ENCODE measurements at places on chromosomes 6 and 20.

DNA sequence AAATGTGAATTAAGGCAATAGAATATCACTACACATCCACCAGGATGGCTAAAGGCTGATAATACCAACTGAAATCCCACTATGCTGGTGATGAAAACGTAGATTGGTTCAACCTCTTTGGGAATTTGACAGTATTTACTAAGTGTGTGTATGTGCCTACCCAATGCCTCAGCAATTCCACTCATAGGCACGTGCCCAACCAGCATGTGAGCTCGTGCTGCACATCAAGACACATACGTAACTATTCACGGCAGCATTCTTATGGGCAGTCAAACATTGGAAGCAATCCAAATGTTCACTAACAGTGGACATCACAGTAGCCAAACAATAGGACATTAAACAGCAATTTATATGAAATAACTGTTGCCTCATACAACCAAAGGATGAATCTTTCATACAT is 15.7 kb upstream of the AFDN start:
- DNase-seq = no peak

- DNase-seq = peak; percentile 93
Observed at GRCh38 chr6:147941143-147941542, 401.5 kb upstream of the SASH1 start.

DNA sequence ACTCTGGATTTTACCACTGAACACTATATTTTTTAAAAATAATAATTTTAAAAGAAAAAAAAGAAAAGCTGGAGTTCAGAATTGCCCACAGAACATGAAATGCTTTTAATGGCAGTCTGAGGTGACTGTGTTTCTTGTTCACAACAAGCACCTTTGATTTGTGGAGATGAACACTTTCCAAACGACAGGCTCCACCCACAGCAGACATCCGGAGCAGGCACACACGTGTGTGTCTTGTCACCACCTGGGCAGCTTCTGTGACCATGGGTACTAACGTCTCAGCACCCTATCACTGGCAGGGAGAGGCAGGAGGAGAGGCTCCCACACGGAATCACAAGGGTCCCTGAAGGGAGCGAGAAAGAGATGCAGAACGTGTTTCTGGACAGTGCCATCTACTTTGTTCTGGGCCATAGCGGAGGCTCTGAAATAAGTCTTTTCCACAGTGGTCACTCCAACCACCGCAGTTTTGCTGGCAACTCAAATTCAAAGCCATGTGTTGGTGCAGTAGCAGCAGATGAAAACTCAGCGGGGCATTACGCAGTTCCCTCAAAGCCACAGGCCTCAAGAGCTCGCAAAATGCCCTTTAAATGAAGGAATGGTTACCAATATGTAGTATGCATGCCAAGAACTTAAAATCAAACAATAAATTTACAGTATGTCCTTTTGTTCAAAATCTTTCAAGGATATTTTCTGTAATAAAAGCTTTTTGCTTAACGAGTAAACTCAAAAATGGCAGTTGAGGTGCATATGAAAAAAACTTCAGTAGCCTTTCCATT is 242.2 kb downstream of the FOXC1 start:
- DNase-seq = no peak

- peak; percentile 86 for DNase-seq
Observed at GRCh38 chr6:37314487-37315156, 39.2 kb upstream of the RNF8 start.

GRCh38 chr6:141752677-141753076 is 380.0 kb upstream of the GJE1 start:
- DNase-seq = no peak

DNA sequence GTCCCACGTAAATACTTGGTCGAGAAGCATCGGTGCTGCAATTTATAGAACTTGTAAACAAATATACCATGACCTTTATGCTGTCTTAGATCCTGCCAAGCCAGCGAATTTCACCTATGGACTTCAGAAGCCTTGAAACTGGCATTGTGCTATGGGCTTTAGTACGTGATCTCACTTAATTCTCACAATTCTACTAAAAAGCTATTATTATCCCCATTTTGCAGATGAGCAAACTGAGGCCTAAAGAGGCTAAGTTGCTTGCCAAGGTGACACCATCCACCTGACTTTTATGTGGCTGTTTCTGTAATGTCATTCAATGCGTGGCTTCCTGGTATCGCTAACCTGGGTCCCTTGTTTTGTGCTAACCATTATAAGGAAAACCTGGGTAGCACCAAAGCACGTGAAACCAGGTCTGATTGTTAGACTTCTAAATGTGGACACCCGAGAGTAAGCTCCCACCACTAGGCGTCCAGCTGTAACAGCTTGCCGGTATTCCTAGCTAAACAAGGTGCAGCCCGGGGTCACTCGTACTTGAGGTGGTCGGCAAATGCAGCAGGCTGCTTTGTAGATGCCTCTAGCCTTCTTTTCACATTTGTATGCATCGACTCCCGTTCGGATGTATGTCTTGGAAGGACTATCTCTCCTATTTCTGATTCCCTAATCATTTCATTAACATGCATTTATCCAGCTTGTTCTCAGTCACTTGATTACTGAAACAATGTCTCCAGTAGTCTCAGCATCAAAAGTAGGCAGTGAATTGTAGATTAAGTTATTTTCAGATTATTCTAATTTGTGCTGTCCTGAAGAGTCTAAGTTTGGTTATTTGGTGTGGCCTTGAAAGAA is 1.1 kb downstream of the SYNJ2 start:
- no peak for DNase-seq

DNA sequence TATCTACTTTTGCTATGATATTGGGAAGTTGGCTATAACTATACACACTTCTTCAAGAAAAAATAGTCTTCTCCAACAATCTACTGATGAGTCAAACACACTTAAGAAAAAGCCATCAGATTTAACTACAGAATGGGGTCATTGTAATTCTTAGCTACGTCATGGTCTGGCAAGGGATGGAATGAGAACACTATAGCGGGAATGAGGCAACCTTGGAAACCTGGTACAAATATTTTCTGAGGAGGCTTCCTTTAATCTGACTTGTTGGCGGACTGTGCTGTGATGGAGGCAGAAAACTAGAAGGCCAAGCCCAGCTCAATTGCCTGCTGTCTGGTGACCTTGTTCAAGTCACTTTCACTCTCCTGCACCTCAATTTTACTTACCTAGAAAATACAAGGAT is 586.8 kb upstream of the JAG1 start:
- DNase-seq = no peak

- no peak for DNase-seq
Observed at GRCh38 chr6:74199215-74199915, 503.4 kb downstream of the CD109 start.
